ENCODE measurements at places on chromosomes 3 and 15. TPM values are rescaled to one million over a fixed set of nuclear protein-coding genes. Genes with fewer than 3 reads are reported as not detected.

Gene PRKCD
- total RNA-seq = 19.1 TPM

Gene RAD51
- total RNA-seq = 15.9 TPM

Gene MKRN2OS
- not detected for total RNA-seq

Gene MKRN3
- total RNA-seq = not detected

Gene LOXL1
- total RNA-seq = 259 TPM

Gene LMLN
- total RNA-seq = 7.2 TPM

Gene POPDC2
- total RNA-seq = not detected

Gene PLSCR5
- not detected for total RNA-seq

Gene ISLR
- 6.3 TPM for total RNA-seq

Gene PIGZ
- total RNA-seq = 4.5 TPM

Gene IL20RB
- 1.3 TPM for total RNA-seq

Gene CKMT1A
- total RNA-seq = not detected

Gene FRMD5
- total RNA-seq = 0.94 TPM

Gene HOMER2
- 0.63 TPM for total RNA-seq

Gene SCAMP5
- 7.1 TPM for total RNA-seq

Gene ZNF774
- total RNA-seq = 2.7 TPM

Gene PARP16
- 4.0 TPM for total RNA-seq

Gene ZKSCAN7
- 0.99 TPM for total RNA-seq

Gene PPP1R14D
- not detected for total RNA-seq

Gene GUCA1C
- not detected for total RNA-seq

Gene SAMD7
- total RNA-seq = not detected

Gene GJD2
- total RNA-seq = not detected

Gene NEDD4
- 26.5 TPM for total RNA-seq

Gene EEF1AKMT4
- total RNA-seq = 4.6 TPM

Gene CALML4
- 1.7 TPM for total RNA-seq

Gene KBTBD13
- total RNA-seq = not detected

Gene AADACL2
- total RNA-seq = not detected

Gene SERINC4
- not detected for total RNA-seq

Gene SLC25A38
- 28.5 TPM for total RNA-seq

Gene MYD88
- total RNA-seq = 30.7 TPM

Gene GOLGA6L7
- not detected for total RNA-seq

Gene NRROS
- not detected for total RNA-seq

Gene B3GALNT1
- 4.8 TPM for total RNA-seq

Gene CLK3
- total RNA-seq = 55.2 TPM

Gene FBXO40
- not detected for total RNA-seq

Gene EPB42
- total RNA-seq = not detected

Gene ZNF35
- total RNA-seq = 7.6 TPM

Gene MOBP
- total RNA-seq = not detected

Gene GLDN
- total RNA-seq = not detected

Gene TRIM42
- not detected for total RNA-seq

Gene TMEM212
- not detected for total RNA-seq

Gene BNC1
- total RNA-seq = 14.9 TPM

Gene BCHE
- not detected for total RNA-seq

Gene STIMATE
- total RNA-seq = 21.2 TPM

Gene RTP1
- not detected for total RNA-seq

Data from HFFc6 (cell line).